ENCODE measurements at places on chromosomes 4 and X.

DNA sequence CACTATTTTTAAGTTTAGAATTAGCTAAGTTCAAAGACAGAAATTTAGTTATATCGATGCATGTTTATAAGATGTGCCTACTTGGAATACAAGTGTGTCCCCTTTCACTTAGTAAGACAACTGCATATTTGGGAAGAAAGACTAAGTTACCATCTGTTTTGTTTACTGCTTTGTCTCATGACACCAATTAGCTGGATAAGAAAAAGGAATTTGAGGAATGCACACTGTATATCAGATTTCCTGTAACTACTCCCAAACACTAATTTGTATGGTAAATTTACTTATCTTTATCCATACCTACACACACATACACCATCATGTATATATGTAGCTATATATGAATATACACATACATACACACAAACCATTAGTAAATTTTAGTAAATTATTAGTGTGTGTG lies 1442.8 kb upstream of the IGFBP7 start:
- no peak for DNase-seq

DNA sequence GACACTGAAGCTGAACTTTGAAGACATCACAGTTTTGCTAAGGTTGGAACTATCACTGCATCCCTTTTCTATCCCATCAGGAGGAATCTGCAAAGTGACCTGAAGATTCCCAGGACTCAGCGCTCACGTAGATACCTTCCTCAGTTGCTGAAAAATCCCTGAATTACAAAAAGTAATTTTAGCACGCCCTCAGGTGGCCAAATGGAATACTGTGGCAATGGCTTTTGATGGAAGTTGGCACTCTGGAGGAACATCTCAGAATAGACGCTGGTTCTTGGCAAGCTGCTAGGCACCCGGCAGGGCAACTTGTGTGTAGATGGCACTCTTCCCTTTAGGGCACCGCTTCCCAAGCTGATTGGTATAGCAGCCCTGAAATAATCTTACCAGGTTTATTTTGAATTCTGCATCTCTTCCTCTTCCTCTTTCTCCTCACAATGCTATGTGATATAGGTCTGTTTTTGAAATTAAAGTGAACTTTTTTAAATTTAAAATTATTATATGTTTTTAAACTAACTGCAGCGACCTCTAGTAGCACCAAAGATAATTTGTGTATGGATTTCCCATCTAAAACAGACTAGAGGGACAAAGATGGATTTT lies 16.3 kb upstream of the ESX1 start:
- DNase-seq: peak; percentile 42

DNA sequence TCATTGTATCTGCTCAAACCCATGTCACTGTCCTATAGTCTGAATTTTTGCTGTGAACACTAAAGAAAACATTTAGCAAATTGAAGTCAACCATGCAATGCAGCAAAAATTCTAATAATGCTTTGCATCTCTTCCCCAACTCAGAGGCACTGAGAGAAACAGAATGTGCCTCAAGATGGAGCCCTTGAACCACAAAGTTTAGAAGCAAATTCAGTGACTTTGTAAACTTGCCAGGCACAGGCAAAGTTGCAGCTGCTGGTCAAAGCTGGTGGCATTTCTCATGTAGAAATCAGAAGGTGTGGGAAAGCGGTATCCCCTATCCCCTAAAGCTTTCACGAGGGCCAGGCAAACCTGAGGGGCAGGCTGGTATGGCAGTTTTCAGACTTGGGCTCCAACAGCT lies 121.7 kb upstream of the DIPK2B start:
- peak; percentile 8 for DNase-seq

GRCh38 chr4:42655269-42655637 lies 1.7 kb downstream of the ATP8A1 start:
- no peak for DNase-seq

- no peak for DNase-seq
These were observed 506.9 kb upstream of the FAM47C start for GRCh38 chrX:36501169-36501702.

DNA sequence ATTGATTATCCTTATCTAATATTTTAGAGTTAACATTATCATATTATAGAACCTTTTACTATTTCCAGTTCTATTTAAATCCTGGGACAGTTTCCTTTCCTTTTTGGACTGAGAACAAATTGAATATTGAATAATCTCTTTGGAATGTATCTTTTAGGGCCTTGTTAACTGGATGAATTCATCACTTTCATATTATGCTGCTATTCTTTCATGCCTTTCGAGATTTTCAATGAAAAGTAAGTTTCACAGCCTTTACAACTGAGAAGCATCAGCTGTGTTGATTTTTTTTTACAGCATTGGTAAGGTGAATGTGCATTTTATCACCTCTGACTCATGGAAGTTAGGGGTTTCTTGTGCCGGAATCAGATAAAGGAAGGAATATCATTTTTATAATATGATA lies 39.6 kb downstream of the PDLIM5 start:
- DNase-seq: no peak

GRCh38 chr4:148052448-148052847 lies 320.6 kb downstream of the ARHGAP10 start:
- peak; percentile 24 for DNase-seq

DNA sequence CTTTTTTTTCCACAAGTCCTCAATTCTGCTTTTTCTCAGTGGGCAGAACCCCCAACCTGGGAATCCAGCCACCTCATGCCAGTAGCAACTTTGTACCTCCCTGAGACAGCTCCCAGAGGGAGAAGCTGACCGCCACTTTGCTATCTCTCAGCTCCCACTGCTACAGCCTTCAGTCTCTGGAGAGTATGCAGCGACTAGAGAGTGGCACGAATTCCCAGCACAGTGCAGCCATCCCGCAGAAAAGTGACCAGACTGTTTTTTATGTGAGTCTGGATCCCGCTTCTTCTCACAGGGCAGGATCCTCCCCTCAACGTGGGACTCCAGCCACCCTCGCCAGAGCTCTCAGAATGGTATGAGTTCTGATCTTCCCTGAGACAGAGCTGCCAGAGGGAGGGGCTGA lies 1234.6 kb downstream of the FAM133A start:
- no peak for DNase-seq

- no peak for DNase-seq
These were observed 639 bp upstream of the PRDM5 start for GRCh38 chr4:120923207-120923522.
